ENCODE measurements at places on chromosomes 5 and 9.

- DNase-seq: no peak
These were observed 6.2 kb upstream of the PRR7 start for GRCh38 chr5:177440211-177440989.

DNA sequence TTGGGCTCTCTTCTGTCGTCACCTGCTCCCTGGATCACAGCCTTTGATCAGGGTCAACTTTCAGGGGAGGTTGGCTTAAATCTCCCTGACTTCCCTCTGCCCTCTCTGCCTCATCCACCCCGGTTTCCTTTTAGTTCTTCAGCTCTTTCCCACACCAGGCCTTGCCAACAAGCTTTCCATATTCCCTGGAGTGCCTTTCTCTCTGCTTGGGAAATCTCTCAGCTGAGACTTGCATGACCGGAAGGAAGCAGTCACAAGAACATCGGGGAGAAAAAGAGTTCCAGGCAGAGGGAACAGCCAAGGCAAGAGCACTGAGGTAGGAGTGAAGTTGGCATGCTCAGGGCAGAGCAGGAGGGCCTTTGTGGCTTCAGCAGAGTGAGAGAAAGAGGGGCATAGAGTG is 88.4 kb upstream of the HSPA9 start:
- peak; percentile 16 for DNase-seq

DNA sequence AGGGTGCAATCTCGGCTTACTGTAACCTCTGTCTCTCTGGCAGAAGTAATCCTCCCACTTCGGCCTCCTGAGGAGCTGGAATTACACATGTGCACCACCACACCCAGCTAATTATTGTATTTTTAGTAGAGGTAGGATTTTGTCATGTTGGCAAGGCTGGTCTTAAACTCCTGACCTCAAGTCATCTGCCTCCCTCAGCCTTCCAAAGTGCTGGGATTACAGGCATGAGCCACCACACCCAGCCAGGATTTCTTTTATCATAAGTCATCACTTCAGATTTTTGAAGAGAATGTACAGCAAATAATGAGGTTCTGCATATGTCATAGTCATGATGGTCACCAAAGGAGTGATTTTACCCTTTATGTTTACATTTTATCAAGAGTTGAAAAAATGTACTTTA is 108.1 kb downstream of the GCNT1 start:
- no peak for DNase-seq

DNA sequence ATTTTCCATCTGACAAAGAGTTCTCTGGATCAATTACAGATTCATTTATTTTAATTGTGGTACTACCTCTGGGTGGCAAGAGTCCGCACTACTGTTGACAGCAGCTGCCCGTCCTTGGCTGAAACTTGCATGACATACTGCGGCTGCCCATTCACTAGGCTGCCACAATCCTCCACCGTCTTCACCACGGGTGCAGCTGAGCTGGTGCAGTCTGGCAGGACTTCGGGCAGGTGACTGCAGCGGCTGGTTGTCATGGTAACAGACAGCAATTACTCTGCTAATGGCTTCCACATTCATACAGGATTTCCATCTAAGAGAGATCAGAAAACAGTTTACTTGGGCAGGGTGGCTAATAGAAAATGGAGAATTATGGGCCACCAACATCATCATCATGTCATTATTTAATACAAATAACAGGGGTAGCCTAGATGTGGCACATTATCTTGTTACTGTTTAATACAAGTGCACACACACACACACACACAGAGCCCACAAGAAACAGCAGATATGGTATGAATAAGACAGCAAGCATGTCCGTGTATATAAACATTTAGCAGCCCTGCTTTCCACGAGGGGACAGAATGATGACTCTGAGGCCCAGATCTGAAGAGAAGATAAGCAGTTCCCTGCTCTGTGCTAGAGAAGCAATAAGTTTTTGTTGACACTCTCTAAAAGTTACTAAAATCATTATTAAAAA is 112.3 kb downstream of the MARCHF3 start:
- no peak for DNase-seq

- DNase-seq: peak; percentile 27
These were observed 5.0 kb downstream of the CDC42SE2 start for GRCh38 chr5:131268758-131269370.

DNA sequence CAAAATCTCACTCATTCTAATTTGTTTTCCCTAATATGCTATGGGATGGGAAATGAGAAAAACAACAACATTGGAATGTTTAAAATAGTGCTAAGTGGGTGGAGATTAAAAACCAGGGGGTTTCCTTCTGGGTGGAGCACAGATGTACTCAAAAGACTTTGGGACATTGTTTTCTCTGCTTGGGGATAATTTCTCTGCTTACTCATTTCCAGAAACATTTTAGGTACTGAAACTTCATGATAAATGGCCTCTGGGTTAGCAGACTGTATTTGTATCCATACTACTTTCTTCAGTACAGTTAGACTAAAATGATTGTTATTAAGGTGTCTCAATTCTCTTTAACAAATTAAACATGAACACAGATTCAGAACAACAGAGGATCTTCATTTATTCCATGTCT is 17.4 kb downstream of the ELOVL7 start:
- no peak for DNase-seq

DNA sequence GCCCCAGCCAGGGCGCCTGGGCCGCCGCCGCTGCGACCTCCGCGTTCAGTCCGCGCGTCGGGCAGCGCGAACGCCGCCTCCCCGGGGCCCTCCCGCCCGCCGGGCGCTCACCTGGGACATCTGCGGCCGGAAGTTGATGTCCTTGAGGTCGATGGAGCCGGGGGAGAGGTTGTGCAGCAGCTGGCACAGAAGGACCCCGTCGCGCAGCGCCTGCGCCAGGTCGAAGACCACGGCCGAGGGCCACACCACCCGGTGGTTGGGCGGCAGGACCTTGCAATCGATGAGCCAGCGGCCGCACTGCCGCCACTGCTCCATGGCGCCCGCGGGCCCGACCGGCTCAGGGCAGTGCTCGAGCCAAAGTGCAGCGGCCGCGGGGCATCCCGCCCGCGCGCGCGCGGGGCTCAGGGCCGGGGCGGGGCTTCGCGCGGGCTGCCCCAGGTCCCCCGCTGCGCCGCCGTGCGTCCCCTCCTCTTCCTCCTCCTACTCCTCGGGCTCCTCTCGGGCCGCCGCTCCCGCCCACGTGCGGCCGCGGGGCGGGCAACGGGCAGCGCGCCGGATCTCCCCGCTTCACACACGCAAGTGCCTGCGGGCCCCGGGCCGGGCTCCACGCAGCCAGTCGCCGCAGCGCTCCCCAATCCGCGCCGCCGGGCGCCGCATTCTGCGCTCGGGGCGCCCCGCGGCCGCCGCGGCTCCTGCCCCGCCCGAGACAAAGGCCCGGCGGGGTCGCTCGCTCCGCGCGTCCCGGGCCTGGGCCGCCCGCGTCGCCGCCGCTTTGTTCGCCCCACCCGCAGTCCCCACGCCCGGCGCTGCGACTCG is at the start of gene VAV2:
Gene VAV2 (minus strand): TSS at position 361 of the 816 bp plus-strand sequence. CDS start 46 bp downstream, at position 315.
- DNase-seq: peak; percentile 74

DNA sequence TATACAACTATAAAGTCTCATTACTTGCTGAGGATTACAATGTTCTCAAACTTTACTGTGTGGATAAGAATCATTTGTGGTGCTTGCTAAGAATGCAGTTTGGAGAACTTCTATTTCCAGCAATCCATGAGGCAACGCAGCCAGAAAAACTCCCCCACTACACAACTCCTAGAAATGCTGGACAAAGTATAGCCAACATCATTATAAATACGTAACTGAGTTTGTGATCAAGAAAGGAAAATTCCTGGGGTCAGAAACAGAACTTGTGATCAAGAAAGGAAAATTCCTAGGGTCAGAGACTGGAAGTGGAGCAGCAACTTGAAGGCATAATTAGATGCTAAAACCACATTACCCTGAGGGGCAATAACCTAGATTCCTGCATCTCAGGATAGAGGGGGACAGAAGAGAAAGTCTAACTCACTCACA is 81.1 kb downstream of the MAT2B start:
- DNase-seq: no peak

- no peak for DNase-seq
These were observed 54.6 kb upstream of the CLINT1 start for GRCh38 chr5:157913575-157913974.

- no peak for DNase-seq
These were observed 87.6 kb upstream of the ANKRD55 start for GRCh38 chr5:56320686-56321085.

GRCh38 chr5:34062419-34062818 is 19.4 kb upstream of the C1QTNF3 start:
- no peak for DNase-seq

DNA sequence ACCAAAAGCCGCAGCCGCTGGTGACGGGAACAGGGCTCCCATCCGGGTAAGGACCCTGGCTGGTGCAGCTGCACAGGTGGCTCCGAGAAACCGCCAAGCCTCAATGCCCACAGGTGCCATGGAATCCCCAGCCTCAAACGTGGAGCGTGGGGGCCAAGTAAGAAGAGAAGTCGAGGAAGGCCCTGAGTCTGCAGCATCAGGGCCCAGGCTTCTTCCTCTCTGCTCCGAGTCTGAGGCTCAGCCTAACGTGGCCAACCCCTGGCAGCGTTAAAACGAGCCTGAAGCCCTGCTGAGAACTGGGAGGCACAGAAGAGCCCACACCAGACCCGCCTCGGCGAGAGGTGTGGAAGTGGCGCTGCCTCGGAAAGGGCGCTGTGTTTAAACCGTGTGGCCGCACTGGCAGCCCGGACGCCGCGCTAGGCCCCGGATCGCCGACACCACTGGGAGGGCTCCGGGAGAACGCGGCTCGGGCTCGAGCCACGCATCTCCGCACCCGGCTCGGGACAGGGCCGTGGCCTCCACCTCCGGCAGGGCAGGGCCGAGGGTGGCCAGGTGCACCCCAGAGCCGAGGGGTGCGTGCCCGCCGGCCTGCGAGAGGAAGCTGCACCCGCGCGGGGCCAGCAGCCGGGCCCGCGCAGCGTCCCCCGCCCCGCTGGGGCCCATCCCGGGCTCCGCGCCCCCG is 730 bp downstream of the ZMYND19 start:
- DNase-seq: no peak

DNA sequence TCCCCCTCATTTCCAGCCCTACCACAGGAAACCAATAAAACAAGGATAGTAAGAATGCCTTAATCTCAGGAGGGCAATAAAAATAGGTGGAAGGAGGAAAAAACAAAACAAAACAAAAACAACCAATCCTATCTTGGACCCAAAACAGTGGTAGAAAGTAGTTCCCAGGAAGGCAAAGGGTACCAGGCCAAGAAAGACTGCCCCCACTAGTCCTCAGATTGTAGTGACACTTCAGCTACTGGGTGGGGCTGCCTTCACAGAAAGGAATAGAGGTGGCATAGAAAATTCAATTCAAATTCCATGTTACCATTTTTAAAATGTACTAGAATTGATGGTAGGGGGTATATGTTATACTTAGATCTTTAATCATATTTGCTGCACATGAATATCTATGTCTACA is 59.3 kb downstream of the DPYSL3 start:
- DNase-seq: no peak

- no peak for DNase-seq
These were observed 393.1 kb downstream of the EFNA5 start for GRCh38 chr5:107277485-107278125.

DNA sequence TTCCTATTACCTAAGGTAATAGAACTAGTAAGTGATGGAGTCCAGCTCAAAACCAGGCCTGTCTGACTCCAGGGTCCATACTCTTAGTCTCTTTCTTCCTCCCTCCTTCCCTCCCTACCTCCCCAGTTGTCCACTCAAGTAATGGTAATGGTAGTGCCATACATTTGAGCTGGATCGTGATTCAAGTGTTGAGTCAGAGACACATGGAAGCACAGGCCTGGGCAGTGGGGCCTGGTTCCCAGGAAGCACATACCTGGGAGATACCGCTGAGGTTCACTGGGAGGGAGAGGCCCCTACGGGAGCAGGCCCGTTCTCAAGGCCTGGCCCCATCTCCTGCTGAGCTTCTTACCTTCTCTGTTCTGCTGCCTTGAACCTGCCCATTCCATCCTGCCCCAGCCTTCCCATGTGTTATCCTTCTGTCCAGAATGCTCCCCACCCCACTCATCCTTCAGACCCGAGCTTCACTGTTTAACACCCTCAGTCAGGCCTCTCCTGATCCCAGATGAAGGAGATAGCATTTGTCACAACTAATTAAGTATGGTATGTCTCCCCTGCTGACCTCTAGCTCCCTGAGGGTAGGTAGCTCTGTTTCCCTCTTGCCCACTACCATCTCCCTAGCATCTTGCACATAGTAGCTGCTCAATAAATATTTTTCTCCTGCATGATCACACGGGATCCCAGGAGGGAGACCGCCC is 13.8 kb downstream of the URM1 start:
- DNase-seq: no peak

GRCh38 chr5:54024466-54024865 is 285.9 kb downstream of the ARL15 start:
- peak; percentile 71 for DNase-seq

- DNase-seq: no peak
These were observed 130.1 kb upstream of the SLC44A1 start for GRCh38 chr9:105114318-105114717.

DNA sequence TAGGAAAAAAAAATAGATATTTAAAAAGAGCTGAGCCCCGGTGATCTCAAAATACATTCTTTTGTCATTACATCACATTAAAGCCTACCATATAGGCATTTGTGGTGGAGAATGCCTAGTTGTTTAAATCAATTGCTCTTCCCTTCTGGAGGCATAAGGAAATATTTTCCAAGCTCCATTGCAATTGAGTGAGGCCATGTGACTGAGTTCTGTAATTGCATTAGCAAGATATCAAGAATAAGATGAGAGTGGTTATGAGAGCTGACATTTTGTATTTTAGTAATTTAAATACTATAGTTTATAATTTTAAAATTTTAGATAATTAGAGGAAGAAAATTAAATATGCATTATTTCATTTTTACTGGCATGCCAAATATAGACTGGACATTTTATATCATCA is 1195.9 kb downstream of the DTWD2 start:
- no peak for DNase-seq

DNA sequence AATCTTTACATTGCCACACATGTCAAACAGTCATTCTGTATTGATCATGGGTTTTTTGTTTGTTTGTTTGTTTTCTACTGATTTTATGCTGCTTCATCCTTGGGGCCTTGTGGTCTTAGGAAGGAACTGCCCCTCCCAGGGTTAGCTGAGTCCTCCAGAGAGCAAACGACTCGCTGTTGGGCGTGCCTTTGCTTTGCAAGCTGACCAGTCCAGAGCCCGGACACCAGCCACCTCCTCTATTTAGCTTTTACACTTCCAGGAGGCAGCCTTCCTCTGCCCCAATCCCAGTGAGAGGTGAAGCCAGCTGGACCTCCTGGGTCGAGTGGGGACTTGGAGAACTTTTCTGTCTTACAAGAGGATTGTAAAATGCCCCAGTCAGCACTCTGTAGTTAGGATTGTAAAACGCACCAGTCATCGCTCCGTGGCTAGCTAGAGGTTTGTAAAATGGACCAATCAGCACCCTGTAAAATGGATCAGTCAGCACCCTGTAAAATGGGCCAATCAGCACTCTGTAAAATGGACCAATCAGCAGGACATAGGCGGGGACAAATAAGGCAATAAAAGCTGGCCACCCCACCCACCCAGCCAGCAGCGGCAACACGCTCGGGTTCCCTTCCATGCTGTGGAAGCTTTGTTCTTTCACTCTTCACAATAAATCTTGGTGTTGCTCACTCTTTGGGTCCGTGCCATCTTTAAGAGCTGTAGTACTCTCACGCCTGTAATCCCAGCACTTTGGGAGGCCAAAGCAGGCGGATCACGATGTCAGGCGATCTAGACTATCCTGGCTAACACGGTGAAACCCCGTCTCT is 154.4 kb downstream of the ERCC6L2 start:
- DNase-seq: no peak

- no peak for DNase-seq
These were observed 118.1 kb upstream of the ZNF366 start for GRCh38 chr5:72625332-72625731.
